ENCODE measurements at places on chromosomes 2 and 18. TPM values are rescaled to one million over a fixed set of nuclear protein-coding genes. Genes with fewer than 3 reads are reported as not detected.

GRCh38 chr2:108571286-108571685 lies 37.0 kb downstream of the LIMS1 start:
- H3K27ac ChIP-seq: no peak overlapping the region
- no peak overlapping the region for H3K4me3 ChIP-seq
- DNase-seq: no peak
- peaks cover 17% of the 10 kb centered on the region for H3K4me1 ChIP-seq
- H3K36me3 ChIP-seq: no peaks in the 10 kb centered on the region

DNA sequence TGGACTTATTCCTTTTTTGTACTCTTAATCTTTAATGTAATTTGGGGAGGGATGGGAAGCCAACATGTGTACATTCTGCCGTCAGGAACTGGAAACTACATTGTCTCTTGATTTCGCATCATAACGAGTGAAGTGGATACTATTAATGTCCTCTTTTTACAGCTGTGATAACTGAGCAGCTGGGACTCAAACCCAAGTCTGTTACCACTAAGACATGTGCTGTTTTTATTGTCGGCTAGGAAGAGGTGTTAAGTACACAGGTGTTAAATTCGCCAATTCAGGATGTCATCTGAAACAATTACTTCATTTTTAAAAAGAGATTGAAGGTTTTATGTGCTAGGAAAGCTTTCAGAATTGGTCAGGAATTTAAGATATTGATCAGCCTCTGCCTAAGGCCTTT lies 6.9 kb downstream of the GMCL1 start:
- H3K4me1 ChIP-seq: peaks cover 9% of the 10 kb centered on the region
- H3K4me3 ChIP-seq: no peak overlapping the region
- no peaks in the 10 kb centered on the region for H3K27me3 ChIP-seq
- no peak for DNase-seq

- H3K27ac ChIP-seq: no peak overlapping the region
- H3K27me3 ChIP-seq: no peaks in the 10 kb centered on the region
- H3K36me3 ChIP-seq: no peaks in the 10 kb centered on the region
Observed at GRCh38 chr2:228771774-228772173, 499.3 kb downstream of the PID1 start.

RAPH1 gene
- 44.8 TPM for total RNA-seq

DNA sequence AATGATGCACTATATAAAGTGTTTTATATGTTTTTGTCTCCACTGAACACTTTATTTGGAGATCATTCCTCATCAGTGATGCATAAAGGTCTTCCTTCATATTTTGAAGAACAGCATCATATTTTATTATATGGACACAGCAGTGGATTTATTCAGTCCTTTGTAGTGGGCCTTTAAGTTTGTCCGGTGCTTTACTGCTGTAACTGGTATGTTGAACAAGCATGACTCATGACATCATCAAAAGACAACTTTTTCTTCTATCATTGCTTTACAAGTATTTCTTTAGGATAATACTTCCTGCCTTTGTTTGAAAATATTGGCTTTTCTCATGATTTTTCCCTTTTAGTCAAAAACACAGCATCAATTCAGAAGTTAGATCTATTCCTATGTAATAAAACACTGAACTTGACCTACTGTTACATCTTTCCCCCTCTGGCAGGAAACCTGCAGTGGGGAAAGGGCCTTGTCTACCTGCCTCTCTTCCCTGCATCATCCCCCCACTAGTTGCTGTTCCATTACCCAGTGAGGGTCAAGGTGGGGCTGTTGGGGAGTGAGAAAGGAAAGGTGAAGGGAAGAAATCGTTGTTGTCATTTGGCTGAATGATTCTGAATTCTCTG lies 241.2 kb downstream of the CYP26B1 start:
- no peaks in the 10 kb centered on the region for H3K36me3 ChIP-seq
- no peak overlapping the region for H3K4me3 ChIP-seq
- no peaks in the 10 kb centered on the region for H3K4me1 ChIP-seq
- no peak overlapping the region for H3K27ac ChIP-seq

- DNase-seq: no peak
- H3K4me3 ChIP-seq: no peak overlapping the region
- no peaks in the 10 kb centered on the region for H3K36me3 ChIP-seq
- H3K27ac ChIP-seq: no peak overlapping the region
Observed at GRCh38 chr2:76311728-76312127, 601.0 kb upstream of the GCFC2 start.

GNLY gene
- total RNA-seq: 1.5 TPM

DNA sequence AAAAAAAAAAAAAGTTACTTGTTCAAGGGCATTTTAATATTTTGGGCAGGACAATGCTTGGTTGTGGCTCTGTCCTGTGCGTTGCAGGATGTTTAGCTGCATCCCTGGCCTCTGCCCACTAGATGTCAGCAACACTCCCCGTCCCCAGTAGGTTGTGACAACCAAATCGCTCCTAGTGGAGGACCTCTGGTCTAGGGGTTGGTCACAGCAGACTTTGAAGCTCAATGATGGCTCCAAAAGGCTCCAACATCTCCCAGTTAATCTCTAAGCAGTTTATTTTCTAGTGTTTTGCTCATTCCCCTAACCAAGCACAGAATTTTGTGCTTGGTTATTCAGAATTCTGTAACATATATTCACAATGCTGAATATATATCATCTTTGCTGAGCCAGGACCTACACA lies 67.0 kb downstream of the CHRNA1 start:
- no peaks in the 10 kb centered on the region for H3K36me3 ChIP-seq
- H3K4me3 ChIP-seq: no peak overlapping the region
- no peaks in the 10 kb centered on the region for H3K4me1 ChIP-seq

ZSWIM2 gene
- not detected for total RNA-seq

DNA sequence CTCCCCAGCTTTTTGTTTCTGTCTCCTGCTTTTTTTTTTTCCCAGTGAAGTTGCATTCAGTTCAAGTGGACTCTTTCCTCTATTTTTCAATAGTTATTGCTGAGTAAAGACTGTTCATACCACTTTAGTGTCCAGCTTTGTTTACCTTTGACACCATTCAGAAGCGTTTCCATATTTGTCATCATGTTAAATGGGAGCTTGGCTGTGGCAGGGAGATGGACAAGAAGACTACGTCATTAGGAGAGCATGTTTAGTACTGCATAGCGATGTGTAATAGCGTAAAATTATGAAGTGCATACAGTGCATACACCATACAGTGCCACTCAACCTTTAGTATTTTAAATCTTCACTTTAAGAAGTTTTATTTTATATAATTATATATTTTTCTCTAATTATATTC lies 655.9 kb downstream of the DCC start:
- no peaks in the 10 kb centered on the region for H3K36me3 ChIP-seq
- no peak overlapping the region for H3K4me3 ChIP-seq
- H3K27me3 ChIP-seq: no peaks in the 10 kb centered on the region
- no peak for DNase-seq
- no peak overlapping the region for H3K27ac ChIP-seq
